ENCODE measurements at places on chromosomes 1 and 21. TPM values are rescaled to one million over a fixed set of nuclear protein-coding genes. Genes with fewer than 3 reads are reported as not detected.

Gene AGRN
- polyA plus RNA-seq: 1.3 TPM

Gene HES5
- 0.13 TPM for polyA plus RNA-seq

Gene MTFR1L
- 99.2 TPM for polyA plus RNA-seq

Gene IGSF9
- 0.01 TPM for polyA plus RNA-seq

Gene SERPINC1
- 5.3 TPM for polyA plus RNA-seq

Gene SLAMF9
- polyA plus RNA-seq: not detected

Gene MNDA
- polyA plus RNA-seq: 0.38 TPM

Gene PDE4B
- polyA plus RNA-seq: 4.1 TPM

Gene SH3BGRL3
- polyA plus RNA-seq: 10.9 TPM

Gene CLCNKB
- 0.31 TPM for polyA plus RNA-seq
